IMR-90 (cell line): ENCODE measurements at places on chromosomes 3 and 15.
A peak's percentile ranks its signal among the peaks of the same experiment; 100 is the strongest.

- no peak for DNase-seq
These were observed 674 bp upstream of the MECOM start for GRCh38 chr3:169663951-169664820.

DNA sequence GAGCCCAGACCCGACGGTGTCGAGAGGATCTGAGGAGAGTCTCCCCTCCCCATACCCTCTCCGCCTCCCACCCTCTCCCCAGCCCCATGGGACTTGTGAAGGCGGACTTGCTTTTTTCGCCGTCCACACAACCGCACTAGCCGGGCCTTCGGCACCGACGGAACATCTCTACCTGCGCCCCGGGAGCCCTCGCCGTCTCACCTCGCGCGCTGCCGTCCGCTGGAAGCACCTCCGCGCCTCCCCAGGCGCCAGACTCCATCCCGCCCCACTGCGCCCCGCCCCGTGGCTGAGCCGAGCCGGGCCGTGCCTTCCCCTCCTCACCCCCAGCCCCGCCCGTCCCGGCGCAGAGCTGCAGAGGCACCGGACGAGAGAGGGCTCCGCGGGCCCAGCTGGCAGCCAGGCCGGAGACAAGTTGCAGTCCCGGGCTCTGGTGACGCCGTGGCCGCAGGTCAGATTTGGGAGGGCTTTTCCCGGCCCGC, at the start of the genes DUOX1 and DUOXA1:
Gene DUOX1 (plus strand): TSS at position 344 of the 479 bp plus-strand sequence. CDS start 1,973 bp downstream, outside the sequence.
Gene DUOXA1 (minus strand): TSS at position 229 of the 479 bp plus-strand sequence. CDS start 6,865 bp downstream, outside the sequence.
- no peak for DNase-seq

DNA sequence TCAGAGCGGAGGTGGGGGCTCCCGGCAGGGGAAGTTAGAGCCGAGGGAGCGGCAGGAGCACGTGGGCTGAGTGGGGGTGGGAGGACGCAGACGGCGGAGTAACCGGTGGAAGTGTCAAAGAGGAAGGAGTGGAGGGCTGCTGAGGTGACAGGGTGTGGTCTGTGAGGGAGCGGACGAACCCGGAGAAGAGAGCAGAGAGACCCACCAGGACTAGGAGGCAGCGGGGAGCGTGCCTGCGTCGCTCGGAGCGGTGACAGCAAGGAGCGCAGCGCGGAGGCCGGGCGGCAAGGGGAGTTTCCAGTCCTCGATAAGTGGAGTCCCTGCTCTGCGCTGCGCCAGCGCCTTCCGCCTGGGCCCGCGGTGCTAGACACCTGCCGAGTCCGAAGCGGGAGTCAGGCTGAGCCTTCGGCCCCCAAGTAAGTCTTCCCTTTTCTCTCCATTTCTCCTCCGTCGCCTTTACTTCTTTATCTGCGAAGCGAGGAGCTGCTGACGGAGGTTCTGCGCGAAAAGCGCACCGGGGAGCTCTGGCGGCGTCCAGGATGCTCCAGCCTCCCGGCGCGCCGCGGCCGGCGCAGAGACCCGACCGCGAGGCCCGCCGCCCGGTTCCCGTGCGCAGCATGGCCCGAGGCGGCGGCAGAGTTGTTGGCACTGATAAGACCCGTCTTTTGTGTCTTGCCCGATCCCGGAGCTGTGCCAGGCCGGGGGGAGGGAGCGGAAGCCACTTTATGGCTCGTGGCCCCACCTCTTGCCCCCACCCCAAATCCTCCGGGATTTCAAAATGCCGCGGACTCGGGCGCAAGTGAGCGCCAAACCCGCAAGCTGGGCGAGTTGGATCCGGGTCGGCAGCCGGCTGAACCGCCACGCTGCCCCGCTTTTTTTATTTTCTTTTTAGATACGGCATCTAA, 533.0 kb upstream of the SEMA6D start:
- peak; percentile 14 for DNase-seq

DNA sequence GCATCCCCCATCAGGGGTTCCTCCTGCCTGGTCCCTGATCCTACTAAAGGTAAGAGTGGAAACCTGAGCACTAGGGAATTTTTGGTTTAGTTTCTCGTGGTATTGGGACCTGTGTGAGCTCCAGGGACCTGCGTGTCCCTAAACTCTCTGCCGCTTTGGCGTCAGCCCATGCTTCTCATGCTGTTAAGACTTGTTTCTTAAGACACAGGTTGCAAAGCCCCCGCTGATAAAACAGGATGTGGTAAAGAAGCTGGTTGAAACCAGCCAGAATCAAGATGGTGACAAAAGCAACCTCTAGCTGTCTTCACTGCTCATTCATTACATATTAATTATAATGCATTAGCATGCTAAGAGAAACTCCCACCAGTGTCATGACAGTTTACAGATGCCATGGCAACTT, 64.6 kb downstream of the LYZL4 start:
- no peak for DNase-seq

DNA sequence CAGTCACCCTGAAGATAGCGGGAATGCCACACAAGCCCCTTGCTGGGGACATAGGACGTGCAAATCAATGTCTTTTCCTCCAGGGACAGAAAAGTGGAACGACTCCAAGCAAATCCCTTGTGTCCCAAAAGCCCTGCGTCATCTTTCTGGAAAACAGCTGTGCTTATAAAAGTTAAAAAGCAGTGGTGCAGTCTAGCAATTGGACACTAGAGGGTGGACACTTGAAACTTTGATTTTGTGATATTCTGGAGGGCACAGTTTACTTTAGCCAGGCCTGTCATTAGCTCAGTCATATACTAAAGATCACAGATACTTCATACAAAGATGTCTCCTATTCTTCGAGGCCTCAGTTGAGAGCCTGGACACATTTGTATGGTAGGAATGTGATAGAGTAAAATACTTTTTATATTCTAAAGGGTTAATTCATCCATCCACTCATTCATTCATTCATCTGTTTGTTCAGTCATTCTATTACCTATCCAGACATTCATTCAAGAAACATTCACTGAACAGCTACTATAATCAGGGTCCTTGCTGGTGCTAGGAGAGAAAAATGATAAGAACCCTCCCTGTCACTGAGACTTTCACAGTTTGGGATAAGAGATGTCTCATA, 63.8 kb upstream of the ANKRD34C start:
- peak; percentile 17 for DNase-seq

DNA sequence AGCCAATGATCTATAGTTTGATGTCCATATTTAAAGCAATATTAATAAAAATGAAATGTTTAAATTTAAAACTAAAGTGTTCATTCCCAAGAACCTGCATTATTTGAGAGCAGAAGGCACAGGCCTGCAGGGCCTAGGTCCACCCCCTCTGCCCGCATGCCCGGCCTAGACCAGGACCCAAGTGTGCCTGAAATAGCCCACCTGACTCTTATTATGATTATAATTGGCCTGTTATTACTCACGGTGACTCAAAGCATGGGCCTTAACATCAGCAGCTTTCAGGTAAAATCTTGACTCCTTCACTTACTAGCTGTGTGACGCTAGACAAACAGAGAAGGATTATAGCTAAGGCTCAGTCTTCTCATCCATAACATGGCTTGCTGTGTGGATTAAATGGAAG, 128.8 kb downstream of the PLCL2 start:
- DNase-seq, result no peak

DNA sequence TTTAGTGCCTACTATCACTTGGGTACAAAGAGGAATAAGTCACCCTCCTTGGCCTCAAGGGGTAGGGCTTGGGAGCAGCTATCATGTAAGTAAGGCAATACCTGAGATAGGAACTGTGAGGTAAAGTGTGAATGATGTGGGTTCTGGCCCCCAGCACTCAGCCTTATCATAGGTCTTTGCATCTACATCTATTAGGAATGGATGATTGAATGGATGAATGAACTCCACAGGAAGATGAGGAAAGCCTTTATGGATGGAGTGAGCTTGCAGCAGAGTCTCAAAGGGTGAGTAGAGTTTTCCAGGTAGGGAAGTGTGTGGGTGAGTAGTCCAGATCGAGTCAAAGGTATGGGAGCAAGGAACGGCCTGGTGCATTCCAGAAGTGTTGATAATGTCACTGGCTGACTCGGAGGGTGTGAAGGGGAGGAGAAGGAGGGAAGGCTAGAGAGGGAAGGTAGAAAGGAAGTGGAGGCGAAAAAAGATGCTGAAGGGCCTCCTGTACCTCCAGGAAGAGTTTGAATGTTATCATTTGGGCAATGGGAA, 13.1 kb upstream of the ABHD2 start:
- no peak for DNase-seq

- no peak for DNase-seq
These were observed 2.2 kb downstream of the TGFBR2 start for GRCh38 chr3:30608598-30608947.

GRCh38 chr15:68806220-68807060, 14.3 kb downstream of the ANP32A start:
- no peak for DNase-seq

DNA sequence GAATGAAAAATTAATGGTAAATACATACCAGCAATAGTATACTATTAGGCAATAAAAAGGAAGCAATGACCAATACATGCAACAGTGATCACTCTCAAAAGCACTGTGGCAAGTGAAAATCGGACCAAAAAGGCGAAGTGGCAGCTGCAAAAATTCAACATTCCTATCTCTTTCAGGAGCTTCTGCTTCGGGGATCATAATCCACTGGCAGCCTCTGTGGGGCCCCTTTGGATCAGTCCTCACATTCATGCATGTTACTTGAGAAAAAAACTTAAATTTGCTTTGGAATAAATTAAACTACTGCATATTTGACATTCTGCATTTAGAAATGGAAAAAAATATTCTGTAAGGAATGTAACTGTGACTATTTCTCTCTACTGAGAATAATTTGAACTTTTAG, 425.6 kb downstream of the NR2F2 start:
- DNase-seq, result no peak

GRCh38 chr3:5298453-5298852, 110.9 kb downstream of the EDEM1 start:
- no peak for DNase-seq

- DNase-seq, result no peak
These were observed 302.1 kb upstream of the STT3B start for GRCh38 chr3:31230425-31231223.

DNA sequence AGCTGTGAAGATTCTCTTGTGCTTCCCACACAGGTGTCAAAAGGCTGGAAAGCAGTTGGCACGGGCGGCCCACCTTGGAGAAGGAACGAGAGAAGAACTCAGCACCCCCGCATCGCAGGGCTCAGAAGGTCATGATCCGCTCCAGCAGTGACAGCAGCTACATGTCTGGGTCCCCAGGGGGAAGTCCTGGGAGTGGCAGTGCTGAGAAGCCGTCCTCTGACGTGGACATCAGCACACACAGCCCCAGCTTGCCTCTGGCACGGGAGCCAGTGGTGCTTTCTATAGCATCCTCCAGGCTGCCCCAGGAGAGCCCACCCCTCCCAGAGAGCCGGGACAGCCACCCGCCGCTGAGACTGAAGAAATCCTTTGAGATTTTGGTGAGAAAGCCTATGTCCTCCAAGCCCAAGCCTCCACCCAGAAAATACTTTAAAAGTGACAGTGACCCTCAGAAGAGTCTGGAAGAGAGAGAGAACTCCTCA, 31.4 kb downstream of the STARD5 start:
- DNase-seq, result no peak

DNA sequence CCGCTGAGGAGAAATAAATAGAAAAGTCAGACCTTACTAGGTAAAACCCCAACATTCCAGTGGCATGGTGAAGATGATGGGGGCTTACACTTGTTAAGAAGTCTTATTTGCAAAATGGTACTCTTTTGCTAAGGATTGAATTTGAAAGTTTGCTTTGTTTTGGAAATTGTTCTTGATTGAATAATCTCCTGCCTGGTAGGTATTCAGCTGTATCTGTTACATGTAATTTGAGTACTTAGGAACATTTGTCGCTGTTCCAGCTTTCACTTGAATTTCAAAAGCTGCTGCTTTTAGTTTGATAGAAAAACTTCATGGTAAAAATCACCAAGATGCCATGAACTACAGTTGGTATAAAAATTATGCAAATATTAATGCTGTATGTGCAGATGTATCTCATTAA, 44.6 kb downstream of the TFG start:
- DNase-seq, result peak; percentile 43

DNA sequence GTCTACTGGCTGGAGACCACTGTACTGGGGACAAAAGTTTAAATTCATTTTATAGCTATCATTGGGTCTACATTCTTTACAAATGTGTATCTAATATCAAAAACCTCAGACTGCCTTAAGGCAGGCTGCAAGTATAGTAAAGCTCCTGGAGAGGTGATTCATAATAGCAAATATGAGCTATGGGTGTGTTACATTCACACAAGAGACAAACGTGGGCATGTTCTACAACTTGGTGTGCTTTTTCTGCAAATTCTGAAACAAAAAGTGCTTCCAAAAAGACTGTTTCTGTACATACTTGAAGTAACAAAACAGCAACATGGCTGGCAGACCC, 1101.4 kb downstream of the ROBO1 start:
- peak; percentile 63 for DNase-seq

GRCh38 chr3:49098429-49098828, 4.6 kb upstream of the QRICH1 start:
- peak; percentile 34 for DNase-seq

GRCh38 chr15:23415321-23415865, 31.6 kb downstream of the GOLGA6L2 start:
- DNase-seq, result no peak

DNA sequence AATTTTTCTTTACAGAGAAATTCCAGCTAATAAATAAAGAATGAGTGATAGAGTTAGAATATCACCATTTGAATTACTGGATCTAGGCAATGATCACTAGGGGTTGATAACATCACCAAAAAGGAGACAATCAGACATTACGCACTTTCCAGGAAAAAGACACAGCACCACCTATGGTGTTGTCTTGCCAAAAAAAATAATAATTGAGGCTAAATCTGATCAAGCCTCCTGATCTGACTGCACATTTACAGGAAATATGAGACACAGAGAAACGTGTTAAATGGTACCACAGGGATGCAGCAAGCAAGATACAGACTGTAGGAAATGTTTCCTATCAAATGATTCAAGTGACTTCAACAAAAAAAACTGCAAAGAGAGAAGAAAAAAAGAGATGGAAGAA, 92.8 kb downstream of the EOMES start:
- no peak for DNase-seq

DNA sequence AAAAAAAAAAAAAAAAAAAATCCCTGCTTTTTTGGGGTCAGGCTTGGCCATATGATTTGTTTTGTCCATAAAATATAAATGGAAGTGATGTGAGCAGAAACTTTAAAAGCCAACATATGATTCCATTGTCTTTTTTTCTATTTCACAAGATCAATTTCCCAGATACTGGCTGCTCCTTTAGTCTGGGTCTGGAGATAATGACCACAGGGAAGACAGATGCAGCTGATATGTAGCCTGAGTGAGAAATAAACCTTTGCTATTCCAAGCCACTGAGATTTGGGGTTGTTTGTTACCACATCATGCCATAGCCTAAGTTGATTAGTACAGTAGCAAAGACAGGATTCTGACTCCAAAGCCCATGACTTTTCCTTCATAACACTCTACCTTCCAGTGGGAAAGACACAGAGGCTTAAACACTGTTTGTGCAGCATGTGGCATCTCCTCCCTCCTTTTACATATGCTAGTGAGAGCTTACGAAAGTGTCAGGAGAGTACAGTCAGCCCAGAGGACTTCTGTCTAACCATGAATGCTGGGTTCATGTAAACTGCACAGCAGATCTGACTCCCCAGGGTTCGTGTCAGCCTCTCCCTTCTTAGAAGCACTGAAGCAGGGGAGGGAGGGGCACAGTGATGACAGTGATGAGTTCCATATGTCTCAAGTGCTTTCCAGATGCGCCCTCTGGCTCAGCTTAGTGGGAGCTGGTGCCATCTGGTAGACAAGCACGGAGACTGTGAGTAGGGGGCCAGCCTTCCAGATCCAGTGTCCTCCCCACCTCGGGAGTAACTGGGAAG, 36.7 kb upstream of the SLC7A14 start:
- DNase-seq, result peak; percentile 99

- peak; percentile 72 for DNase-seq
These were observed 20.4 kb downstream of the BTBD1 start for GRCh38 chr15:83046558-83047127.
